ENCODE measurements at places on chromosomes 3 and 15. TPM values are rescaled to one million over a fixed set of nuclear protein-coding genes. Genes with fewer than 3 reads are reported as not detected.

Gene TLR9
- 1.5 TPM for total RNA-seq

Gene TICRR
- 1.8 TPM for total RNA-seq

Gene OXNAD1
- total RNA-seq = 14.3 TPM

Gene RUBCN
- total RNA-seq = 32.3 TPM

Gene IMPG2
- 0.26 TPM for total RNA-seq

Gene RBP2
- not detected for total RNA-seq

Gene TRIM42
- not detected for total RNA-seq

Gene ROPN1
- not detected for total RNA-seq

Gene OCA2
- total RNA-seq = 4.0 TPM

Gene CDHR4
- 6.1 TPM for total RNA-seq

Gene SAMMSON
- not detected for total RNA-seq

Gene AGBL1
- total RNA-seq = 3.3 TPM

Gene GOLGA6L7
- total RNA-seq = not detected

Gene MYZAP
- total RNA-seq = 17.1 TPM

Gene GOLGA8S
- total RNA-seq = 0.38 TPM

Gene GOLGA6A
- not detected for total RNA-seq

Gene SEMA3F
- total RNA-seq = 26.0 TPM

Gene IL17RE
- total RNA-seq = 22.5 TPM

Gene ZNF620
- total RNA-seq = 6.0 TPM

Gene NTRK3
- 4.5 TPM for total RNA-seq

Gene CTXN2
- total RNA-seq = not detected

Gene SMAD6
- 84.9 TPM for total RNA-seq

Gene KCNAB1
- 1.5 TPM for total RNA-seq

Gene TERC
- 8.0 TPM for total RNA-seq

Gene STRA6
- total RNA-seq = 0.38 TPM

Gene CA12
- total RNA-seq = 20.5 TPM

Gene RYK
- total RNA-seq = 44.7 TPM

Gene RPUSD2
- total RNA-seq = 6.6 TPM

Gene THAP10
- total RNA-seq = 2.2 TPM

Gene TCF12
- total RNA-seq = 106 TPM

Gene CCDC39
- not detected for total RNA-seq
